ENCODE measurements at places on chromosomes 7 and 10.

DNA sequence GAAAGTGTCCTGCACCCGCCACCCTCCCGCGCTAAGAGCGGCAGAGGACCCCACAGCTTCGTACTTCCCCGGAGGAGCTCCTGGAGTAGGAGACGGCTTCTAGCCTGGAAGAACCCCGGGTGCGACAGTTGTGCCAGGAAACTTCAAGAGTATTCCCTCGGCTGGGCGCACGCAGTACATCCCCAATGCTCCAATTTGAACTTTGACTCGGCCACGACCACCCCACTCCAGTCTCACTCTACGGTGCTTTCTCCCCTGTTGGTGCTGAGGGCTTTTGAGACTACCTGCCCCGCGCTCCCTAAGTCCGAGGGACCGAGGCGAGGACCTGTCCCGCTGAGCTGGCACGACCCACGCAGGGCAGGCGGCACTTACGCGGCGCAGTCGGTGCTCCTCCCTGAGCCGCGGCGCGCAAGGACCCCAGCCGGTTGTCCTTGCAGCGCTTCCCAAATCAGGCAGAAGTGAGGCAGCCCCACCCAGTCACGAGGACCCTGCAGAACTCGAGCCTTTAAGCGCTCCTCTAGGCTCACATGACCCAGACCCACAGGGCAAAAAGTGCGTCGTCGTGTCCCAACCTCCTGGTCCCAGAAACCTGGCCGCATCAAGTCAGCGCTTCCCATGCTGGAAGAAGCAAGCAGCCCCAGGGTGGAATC lies at the start of gene CPVL:
TSS of gene CPVL (minus strand) at position 481 of the 650 bp plus-strand sequence. CDS start 25,476 bp downstream, outside the sequence.
- DNase-seq, result peak; percentile 68

- no peak for DNase-seq
Measured at GRCh38 chr7:33186192-33186591, 56.8 kb downstream of the BBS9 start.

DNA sequence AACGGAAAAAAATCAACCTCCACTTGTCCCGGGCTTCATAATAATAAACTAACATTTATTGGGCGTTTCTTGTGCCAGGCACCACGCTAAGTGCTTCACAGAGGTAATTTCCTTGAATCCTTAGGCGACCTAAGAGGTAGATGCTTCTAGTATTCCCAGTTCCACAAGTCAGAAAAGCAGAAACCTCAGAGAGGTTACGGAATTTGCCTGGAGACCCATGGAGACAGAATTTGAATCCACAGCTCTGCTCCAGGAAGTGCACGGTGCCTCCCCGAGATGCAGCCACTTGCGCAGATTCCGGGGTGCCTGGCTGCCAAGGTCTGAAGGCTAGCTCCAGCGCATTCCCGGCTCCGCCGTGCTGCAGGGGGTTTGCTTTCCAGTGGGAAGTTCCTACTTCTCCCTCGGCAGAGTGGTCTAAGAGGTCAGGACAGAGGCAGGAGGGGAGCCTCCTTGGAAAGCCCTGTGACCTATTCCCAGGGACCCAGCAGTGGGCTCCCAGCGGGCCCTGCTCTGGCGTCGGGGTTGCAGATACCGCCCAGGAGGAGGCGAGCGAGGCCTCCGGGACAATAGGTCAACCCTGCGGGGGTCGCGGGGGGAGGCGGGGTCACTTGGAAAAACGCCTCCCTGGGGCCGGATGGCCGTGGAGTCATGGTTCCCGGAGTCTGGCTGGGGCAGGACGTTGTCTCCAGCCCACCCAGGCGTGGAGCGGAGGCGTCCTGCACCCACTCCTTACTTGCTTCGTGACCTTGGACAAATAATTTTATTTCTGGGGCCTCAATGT lies 10.1 kb upstream of the NKX2-3 start:
- DNase-seq, result no peak

- DNase-seq, result no peak
Measured at GRCh38 chr10:87657371-87657770, 2.3 kb upstream of the PAPSS2 start.

GRCh38 chr10:127907411-127908105 lies 655 bp downstream of the PTPRE start:
- DNase-seq, result no peak

GRCh38 chr7:18495412-18496340 lies at the start of gene HDAC9:
Gene HDAC9, plus strand, starts transcription at chr7:18495749. Its CDS starts 554 bp downstream, at chr7:18496303.
- peak; percentile 41 for DNase-seq

DNA sequence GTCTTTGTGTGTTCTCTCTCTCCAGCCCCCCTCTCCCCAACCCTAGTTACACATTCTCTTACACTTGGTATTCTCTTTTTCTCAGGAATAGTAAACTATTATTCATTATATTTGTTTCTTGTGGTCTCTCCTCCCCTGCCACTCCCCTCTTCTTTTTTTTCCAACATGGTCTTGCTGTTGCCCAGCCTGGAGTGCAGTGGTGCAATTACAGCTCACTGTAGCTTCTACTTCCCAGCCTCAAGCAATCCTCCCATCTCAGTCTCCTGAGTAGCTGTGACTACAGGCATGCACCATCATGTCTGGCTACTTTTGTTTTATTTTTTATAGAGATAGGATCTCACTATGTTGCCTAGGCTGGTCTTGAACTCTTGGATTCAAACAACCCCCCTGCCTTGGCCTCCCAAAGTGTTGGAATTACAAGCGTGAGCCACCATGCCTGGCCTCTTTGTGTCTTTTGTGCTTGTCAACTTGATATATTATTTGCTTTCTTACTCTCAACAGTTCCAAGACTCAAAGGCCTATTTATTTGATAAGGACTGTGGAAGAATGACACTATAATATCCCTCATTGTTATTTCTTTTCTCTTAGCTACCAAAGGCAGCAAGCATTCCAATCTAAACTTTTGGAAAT lies 66.9 kb downstream of the MLLT10 start:
- DNase-seq, result no peak

GRCh38 chr7:27868131-27868550 lies 128.2 kb downstream of the TAX1BP1 start:
- no peak for DNase-seq

GRCh38 chr10:75286901-75287300 lies 51.1 kb upstream of the COMTD1 start:
- DNase-seq, result no peak

DNA sequence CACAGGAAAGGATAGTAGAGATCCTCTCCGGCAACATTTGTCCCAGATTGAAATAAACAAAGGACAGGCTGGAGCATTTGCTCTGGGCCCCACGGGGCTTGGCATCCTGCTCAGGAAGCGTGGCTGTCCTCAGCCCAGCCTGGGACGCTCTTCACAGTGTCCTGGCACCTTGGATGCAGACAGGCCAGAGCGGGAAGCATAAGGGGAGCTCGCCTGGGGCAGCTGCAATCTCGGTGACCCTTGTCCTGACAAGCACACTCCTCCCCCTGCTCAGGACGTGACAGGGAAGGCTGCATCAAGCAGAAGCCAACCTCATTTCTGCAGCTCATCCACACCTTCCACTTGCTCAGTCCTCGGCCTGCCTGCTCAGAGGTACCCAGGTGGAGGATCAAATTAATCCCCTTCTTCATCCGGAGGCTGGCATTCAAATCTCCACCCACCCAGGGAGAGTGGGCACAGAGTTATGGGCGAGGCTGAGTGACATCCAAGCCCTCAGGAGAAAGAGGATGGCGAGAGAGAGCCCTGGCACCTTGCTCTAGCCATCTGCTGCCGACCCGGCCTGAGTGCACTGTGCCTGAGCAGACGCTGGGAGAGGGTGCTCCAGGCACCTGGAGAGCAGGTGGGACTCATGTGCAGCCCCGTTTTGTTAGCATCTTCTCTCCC lies 47.6 kb downstream of the ABRAXAS2 start:
- no peak for DNase-seq

- peak; percentile 52 for DNase-seq
Measured at GRCh38 chr10:104622598-104623209, 18.4 kb upstream of the SORCS3 start.

- DNase-seq, result peak; percentile 84
Measured at GRCh38 chr10:98309366-98310355, 41.7 kb upstream of the LOXL4 start.

DNA sequence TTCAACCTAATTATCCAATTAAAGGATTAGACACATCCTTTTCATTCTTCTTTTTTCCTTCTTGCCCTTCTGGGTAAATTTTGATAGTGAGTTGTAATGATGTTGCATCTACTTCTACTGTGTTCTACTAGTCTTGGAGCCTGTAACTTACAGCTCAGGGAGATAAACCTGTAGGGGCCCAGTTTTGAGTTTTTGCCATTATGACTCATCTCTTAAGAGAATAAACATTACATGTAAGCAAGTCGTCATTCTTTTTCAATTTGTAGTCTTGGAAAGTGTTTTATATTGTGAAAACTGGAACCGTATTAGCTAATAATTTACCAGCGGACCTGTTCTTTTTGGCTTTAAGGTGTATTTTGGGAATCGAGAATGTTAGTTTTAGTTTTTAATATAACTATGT lies 89.7 kb upstream of the RPA3 start:
- DNase-seq, result no peak

- DNase-seq, result no peak
Measured at GRCh38 chr7:108413782-108414492, 42.3 kb downstream of the NRCAM start.

- DNase-seq, result no peak
Measured at GRCh38 chr7:144759653-144760052, 76.2 kb downstream of the TPK1 start.

- no peak for DNase-seq
Measured at GRCh38 chr7:92623544-92623943, 33.4 kb upstream of the FAM133B start.

GRCh38 chr10:111233439-111233838 lies 156.6 kb downstream of the ADRA2A start:
- DNase-seq, result peak; percentile 12

DNA sequence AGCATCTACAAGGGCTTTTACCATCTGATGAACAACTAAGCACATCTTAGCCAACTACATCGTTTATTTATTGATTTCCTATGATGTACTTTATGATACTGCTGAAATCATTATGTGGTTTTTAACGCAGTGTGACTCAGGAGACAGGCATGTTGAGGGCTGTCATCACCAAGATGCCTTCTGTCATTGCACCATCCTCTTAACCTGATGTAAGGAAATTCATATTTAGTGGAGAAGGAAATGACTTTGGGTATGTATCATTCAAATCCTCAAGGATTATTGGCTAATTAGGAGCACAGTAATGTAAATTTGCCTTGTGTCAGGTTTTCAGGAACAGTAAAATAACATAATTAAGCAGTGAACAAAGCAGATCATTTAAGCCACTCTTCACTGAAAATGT lies 138.5 kb upstream of the MGMT start:
- no peak for DNase-seq

GRCh38 chr10:62038609-62039190 lies 137.2 kb downstream of the ARID5B start:
- peak; percentile 37 for DNase-seq

DNA sequence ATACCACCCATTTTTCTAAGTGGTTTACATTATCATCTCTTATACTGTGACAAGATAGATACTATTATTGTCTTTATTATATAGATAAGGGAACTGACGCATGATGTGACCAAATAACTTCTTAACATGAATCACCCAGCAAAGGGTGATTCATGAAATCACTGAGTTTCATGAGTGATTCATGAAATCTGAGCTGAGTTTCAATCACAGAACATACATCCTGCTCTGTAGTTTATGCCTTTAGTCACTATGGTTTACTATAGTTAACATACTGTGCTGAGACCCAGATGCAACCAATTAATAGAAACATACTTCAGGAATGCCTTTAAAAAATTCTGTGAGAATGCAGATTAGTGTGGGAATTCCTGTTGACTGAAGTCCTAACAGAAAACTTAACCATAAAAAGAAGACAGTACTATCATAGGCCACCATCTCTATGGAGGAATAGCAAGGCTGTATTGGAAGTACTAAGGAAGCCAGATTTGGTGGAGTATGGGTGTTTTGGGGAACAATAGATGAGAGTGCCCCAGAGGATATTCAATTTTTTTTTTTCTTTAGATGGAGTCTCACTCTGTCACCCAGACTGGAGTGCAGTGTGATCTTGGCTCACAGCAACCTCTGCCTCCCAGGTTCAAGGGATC lies 43.1 kb upstream of the SEMA3A start:
- no peak for DNase-seq

GRCh38 chr10:70779511-70780369 lies 5.4 kb downstream of the TBATA start:
- DNase-seq, result no peak

DNA sequence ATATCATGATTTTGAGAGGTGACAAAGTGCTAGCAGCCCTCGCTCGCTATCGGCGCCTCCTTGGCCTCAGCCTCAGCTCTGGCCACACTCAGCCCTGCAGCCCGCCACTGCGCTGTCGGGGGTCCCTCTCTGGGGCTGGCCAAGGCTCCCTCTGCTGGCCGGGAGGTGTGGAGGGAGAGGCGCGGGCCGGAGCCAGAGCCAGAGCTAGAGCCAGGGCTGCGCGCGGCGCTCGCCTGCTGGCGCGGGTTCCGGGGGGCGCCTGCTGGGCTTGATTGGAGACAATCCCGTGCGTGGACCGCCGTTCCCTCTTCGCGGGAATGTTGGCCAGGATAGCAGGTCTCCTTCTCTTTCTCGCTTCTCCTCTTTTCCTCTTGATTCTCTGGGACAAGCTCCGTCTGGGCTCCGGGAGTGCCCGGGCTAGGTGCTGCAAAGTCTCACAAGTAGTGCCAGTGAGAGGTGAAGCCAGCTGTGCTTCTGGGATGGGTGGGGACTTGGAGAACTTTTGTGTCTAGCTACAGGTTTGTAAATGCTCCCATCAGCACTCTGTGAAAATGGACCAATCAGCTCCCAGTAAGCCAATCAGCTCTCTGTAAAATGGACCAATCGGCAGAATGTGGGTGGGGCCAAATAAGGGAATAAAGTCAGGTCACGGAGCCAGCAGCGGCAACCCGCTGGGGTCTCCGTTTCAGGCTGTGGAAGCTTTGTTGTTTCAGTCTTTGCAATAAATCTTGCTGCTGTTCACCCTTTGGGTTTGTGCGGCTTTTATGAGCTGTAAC lies 43.4 kb upstream of the ELMO1 start:
- DNase-seq, result peak; percentile 25

- DNase-seq, result no peak
Measured at GRCh38 chr7:137943132-137943551, 58.7 kb downstream of the CREB3L2 start.

GRCh38 chr7:88344956-88345832 lies 38.5 kb upstream of the STEAP4 start:
- DNase-seq, result no peak

- DNase-seq, result no peak
Measured at GRCh38 chr10:3976718-3977117, 191.7 kb upstream of the KLF6 start.

- DNase-seq, result no peak
Measured at GRCh38 chr7:23607130-23607529, 9.9 kb downstream of the CCDC126 start.

DNA sequence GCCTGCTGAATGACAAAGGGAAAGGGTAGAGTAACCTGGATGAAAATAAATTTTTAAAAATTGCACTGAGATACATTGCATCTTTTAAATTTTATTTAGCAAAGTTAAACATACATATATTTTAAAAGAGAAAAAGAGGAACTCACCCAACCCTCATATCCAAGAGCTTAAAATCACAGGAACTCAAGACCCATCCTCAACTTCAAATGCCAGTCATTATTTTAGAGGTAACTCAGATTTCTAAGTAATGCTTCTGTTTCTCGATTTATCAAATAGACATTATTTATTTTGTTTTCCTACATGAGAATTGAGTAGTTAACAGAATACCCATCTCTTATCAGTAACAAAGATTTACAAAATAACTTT lies 32.4 kb upstream of the KMT2E start:
- DNase-seq, result no peak

- DNase-seq, result no peak
Measured at GRCh38 chr7:104980440-104980839, 33.6 kb upstream of the KMT2E start.

GRCh38 chr7:5491251-5492019 lies 67.8 kb upstream of the TNRC18 start:
- no peak for DNase-seq

- no peak for DNase-seq
Measured at GRCh38 chr10:32271617-32272016, 75.3 kb downstream of the EPC1 start.

- no peak for DNase-seq
Measured at GRCh38 chr7:37510043-37510634, 61.5 kb upstream of the ELMO1 start.

All from T47D (cell line).